ENCODE measurements at places on chromosomes 7 and 10.
A peak's percentile ranks its signal among the peaks of the same experiment; 100 is the strongest.

DNA sequence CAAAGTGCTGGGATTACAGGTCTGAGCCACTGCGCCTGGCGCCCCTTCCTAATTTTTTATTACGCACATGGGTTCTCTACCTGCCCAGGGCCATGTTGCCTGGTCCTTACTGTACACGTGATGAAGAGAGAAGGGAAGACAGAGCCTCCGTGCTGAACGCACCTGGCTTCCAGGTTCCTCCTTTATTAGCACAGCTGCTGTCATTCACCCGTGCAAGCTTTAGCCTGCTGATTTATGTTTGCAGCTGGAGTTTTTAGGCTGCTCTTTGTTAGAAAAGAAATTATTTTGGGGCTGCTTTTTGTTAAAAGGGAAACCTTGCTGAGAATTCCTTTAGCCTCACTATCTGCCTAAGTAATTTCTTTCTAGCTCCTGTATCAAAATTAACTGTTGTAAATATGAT, 417.0 kb downstream of the CALN1 start:
- DNase-seq: peak; percentile 79

DNA sequence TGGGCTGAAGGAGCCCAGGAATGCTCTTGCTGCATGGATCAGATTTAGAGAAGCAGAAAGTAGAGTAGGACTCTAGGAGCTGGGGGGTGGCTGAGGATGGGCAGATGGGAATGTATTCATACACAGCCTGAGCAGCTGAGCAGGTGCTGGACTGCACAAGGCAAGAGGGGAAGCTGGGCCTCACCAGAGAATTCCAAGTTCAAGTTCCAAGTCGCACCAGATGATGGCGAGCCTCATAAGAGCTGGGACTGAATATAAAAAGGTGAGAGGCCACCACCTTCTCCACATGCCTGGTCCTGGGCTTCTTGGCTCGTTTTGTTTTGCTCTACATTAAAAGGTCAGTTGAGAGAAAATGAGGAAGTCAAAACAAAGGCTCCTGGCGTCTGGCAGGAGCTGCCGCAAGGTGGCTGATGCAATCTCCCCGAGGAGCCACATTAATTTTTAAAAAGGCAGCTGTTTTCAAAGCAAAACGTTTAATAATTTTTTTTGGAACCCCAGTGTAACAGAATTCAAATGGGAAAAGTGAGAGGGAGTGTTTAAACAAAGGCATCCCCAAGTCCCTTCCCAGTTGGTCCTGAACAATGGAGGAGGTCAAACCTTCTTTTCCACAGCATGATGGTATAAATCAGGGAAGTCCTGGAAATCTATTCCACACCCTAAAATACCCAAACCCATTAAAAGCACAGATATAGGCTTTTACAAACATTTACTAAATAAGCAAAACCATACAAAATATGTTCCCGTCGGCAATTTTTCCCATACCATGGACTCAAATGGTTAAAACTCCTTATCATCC, 9.5 kb downstream of the CYREN start:
- DNase-seq: peak; percentile 57

GRCh38 chr10:38038107-38038931, 27.8 kb downstream of the ZNF33A start:
- DNase-seq: no peak

DNA sequence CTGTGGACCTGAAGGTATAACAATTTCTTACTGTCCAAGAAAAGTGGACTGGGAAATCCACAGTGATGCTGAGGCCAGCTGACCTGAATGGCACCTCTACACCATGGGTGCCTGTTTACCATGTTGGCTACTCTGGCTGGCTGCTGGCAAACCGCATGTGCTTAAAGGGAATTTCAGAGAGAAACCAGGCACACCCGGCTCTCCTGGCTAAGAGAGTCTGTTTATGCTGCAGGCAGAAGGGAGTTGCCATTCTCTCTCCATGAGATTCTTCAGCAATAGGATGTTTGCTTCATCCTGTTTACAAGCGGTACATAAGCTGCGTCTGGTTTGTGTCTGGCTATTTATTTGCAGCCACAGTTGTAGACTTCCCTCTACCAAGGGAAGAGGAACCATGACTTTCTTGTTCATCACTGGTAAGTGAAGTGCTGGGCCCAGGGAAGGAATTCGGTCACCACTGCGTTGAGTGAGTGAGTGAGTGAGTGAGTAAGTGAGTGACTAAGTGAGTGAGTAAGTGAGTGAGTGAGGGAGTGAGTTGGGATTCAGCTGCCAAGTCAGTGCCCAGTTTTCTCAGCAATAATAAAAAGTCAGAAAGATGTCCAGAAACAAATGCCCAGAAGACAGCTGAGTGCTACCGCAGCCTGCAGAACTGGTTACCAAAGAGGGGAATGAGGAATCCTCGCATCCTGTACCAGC, 90.4 kb downstream of the COBL start:
- DNase-seq: no peak

DNA sequence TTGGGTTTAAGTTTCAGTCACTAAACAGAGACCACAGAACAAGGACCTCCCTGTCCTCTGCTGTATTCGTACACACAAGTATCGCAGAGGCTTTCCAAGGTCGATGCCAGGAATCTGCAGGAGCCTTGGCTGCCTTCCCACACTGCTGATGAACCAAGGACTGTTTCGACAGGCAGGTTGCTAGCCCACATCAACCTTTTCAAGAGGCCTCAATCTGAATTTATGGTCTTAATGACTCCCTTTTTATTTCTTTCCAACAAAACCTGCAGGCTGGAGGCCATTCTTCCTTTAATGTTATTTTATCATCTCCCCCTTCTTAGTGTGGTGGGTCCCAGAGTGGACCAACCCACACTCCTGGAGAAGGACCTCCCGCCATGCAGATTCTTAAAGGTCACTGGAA, 45.6 kb downstream of the JCAD start:
- DNase-seq: no peak

GRCh38 chr10:117946525-117947070, 100.1 kb downstream of the RAB11FIP2 start:
- no peak for DNase-seq

Data from DMS53 (cell line).